ENCODE measurements at places on chromosomes 2 and 18. TPM values are rescaled to one million over a fixed set of nuclear protein-coding genes. Genes with fewer than 3 reads are reported as not detected.

The SP140L gene
- total RNA-seq = 55.3 TPM

The ZNF516 gene
- total RNA-seq = 29.3 TPM

The HDAC4 gene
- 45.3 TPM for total RNA-seq

DNA sequence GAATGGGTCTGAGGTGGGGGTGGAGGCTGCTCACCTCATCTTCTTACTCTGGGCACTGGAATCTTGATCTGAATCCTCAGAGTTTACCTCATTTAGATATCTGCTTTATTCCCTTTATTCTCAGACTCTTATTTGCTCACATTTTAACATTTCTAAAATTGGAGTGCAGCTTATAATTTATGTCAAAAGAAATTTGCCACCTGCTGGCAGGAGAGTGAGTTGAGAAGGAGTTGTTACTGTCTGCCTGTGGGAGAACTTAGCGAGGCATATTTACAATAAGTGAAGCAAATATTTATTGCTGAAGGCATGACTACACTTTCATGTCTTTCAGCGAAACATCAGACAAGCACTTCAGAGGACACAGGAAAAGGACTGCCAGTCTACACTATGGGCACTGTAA is 16.4 kb upstream of the KIAA2012 start:
- H3K36me3 ChIP-seq = no peaks in the 10 kb centered on the region
- peak; percentile 14 for DNase-seq
- peaks cover 16% of the 10 kb centered on the region for H3K27me3 ChIP-seq
- no peak overlapping the region for H3K4me3 ChIP-seq
- H3K27ac ChIP-seq = no peak overlapping the region

- DNase-seq = no peak
- no peaks in the 10 kb centered on the region for H3K27me3 ChIP-seq
- H3K4me1 ChIP-seq = no peaks in the 10 kb centered on the region
These were observed 123.2 kb downstream of the PHLPP1 start for GRCh38 chr18:62838475-62839098.

- H3K27ac ChIP-seq = no peak overlapping the region
- no peak for DNase-seq
- H3K4me3 ChIP-seq = no peak overlapping the region
- no peaks in the 10 kb centered on the region for H3K27me3 ChIP-seq
- peaks cover 6% of the 10 kb centered on the region for H3K4me1 ChIP-seq
These were observed 476.0 kb downstream of the EIPR1 start for GRCh38 chr2:2901384-2902345.

DNA sequence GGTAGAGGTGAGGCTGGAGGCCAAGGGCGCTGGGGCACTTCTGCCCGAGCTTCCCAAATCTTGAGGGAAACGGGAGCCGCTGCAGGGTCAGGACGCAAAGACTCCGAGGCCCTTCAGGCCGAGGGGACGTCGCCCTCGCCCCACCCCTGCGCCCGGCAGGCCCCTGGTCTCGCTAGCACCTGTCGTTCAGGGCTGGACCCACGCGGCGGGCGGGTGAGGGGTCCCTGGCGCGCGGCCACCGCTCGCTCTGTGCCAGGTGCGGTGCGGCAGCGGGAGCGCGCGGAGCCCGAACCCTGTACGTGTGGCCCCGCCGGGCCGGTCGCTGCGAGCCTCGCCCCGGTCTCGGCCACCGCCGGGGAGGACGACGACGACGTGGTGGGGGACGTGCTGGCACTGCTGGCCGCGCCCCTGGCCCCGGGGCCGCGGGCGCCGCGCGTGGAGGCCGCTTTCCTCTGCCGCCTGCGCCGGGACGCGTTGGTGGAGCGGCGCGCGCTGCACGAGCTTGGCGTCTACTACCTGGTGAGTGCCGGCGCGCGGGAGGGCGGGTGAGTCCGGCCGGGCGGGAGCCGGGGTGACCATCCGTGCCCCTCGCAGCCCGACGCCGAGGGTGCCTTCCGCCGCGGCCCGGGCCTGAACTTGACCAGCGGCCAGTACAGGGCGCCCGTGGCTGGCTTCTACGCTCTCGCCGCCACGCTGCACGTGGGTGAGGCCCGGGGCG is 4.9 kb downstream of the ERFE start:
- H3K27ac ChIP-seq = no peak overlapping the region
- H3K27me3 ChIP-seq = peaks cover 31% of the 10 kb centered on the region
- no peak for DNase-seq
- peaks cover 15% of the 10 kb centered on the region for H3K4me1 ChIP-seq
- H3K36me3 ChIP-seq = peaks cover 7% of the 10 kb centered on the region

GRCh38 chr2:32617599-32618189 is 10.2 kb upstream of the TTC27 start:
- no peak overlapping the region for H3K4me3 ChIP-seq
- H3K36me3 ChIP-seq = peaks cover 56% of the 10 kb centered on the region
- no peaks in the 10 kb centered on the region for H3K27me3 ChIP-seq
- no peak for DNase-seq

DNA sequence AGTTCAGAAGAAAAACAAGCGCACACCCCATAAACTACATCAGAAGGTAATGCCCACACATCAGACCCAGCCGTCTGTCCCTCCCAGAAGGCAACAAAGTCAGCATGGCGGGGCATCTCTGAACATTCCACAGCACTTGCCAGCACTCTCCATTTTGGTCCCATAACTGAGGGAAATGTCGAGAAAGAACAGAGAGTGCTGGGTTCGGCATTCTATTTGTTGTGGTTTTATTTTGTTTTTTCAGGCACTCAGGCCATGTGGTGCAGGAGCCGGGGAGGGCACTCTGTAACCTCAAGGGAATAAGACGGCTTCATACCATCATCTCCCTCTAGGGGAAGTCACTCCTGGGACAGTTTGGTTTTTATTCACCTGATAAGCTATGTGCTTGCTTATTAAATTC is 156.0 kb downstream of the SEPTIN10 start:
- no peaks in the 10 kb centered on the region for H3K27me3 ChIP-seq
- no peak overlapping the region for H3K27ac ChIP-seq
- no peak overlapping the region for H3K4me3 ChIP-seq
- H3K36me3 ChIP-seq = no peaks in the 10 kb centered on the region
- no peak for DNase-seq

- H3K4me3 ChIP-seq = no peak overlapping the region
- no peak for DNase-seq
- H3K27me3 ChIP-seq = no peaks in the 10 kb centered on the region
- peaks cover 7% of the 10 kb centered on the region for H3K4me1 ChIP-seq
- no peak overlapping the region for H3K27ac ChIP-seq
- no peaks in the 10 kb centered on the region for H3K36me3 ChIP-seq
These were observed 25.2 kb downstream of the OSBPL1A start for GRCh38 chr18:24372279-24372872.

GRCh38 chr2:233820774-233821105 is 33.6 kb downstream of the HJURP start:
- no peaks in the 10 kb centered on the region for H3K36me3 ChIP-seq
- no peak overlapping the region for H3K4me3 ChIP-seq
- no peak for DNase-seq

DNA sequence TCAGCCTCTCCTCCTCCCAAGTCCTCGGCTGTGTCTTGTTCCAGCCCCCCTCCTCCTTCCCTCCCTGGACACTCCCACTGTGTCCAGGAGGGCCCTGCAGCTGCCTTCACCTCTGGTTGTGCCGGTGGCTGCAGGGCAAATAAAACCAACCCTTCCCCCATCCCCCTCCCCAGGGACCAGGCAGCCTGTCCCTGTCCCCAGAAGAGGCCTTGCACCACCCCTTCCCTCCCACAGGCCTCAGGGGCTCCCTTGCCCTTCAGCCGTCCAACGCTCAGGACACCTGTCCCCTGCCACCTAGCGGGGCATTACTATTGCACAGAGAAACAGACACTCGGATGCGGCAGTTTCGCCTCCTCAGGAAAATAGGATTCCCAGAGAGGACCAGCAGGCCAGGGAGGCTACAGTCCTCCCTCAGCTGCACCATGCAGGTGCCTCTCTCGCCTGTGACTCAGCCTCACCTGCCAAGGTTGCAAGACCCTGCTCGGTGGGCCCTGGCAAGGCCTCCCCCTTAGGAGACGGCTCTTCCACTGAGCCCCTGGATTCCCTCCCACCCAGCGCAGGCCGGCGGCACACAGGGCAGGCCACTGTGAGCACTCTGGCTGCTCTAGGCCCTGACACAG is 5.5 kb upstream of the GPC1 start:
- no peak for DNase-seq
- H3K27me3 ChIP-seq = peaks cover 3% of the 10 kb centered on the region
- H3K4me1 ChIP-seq = peaks cover 9% of the 10 kb centered on the region
- no peak overlapping the region for H3K27ac ChIP-seq
- H3K36me3 ChIP-seq = no peaks in the 10 kb centered on the region
- H3K4me3 ChIP-seq = no peak overlapping the region

DNA sequence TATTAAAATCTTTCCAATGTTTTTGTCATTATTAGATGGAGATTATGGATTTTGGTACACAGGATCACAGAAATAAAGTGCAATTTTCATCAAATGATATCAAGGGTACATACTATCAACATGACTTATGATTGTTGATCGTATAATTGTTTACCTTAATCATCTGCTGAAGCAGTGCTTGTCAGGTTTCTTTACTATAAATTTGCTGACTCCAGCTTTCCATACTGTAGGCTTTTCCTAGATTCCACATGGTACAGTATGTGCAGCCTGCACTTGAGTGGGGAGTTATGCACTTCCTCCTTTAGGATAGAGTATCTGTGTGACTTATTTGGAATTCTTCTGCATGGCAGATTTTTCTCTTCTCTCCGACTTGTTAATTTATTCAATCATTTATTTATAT is 187.6 kb upstream of the DPP10 start:
- H3K27ac ChIP-seq = no peak overlapping the region
- no peaks in the 10 kb centered on the region for H3K36me3 ChIP-seq
- DNase-seq = no peak
